HT-29 (cell line): ENCODE measurements at places on chromosomes 1 and 21.

DNA sequence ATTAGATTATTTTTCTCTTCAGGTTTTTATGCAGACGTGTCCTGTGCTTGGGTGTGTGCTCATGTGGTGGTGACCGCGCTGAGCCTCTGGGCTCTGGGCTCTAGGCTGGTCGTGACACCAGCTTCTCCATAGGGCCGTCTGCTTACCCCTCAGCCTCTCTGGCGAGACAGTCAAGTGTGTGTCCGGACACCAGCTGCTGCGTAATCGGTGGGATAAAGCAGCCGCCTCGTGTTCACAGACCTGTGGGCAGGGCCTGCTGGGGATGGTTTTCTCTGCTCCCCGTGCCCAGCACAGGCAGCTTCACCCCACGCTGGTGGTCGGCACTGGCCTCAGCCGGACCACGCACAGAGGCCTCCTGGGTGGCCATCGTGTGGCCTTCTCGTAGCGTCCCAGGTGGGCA, 33.6 kb upstream of the DIP2A start:
- DNase-seq: no peak

GRCh38 chr1:162538815-162539431, 22.6 kb upstream of the UAP1 start:
- no peak for DNase-seq

- peak; percentile 54 for DNase-seq
Observed at GRCh38 chr1:11838349-11839272, 9.0 kb downstream of the NPPA start.

DNA sequence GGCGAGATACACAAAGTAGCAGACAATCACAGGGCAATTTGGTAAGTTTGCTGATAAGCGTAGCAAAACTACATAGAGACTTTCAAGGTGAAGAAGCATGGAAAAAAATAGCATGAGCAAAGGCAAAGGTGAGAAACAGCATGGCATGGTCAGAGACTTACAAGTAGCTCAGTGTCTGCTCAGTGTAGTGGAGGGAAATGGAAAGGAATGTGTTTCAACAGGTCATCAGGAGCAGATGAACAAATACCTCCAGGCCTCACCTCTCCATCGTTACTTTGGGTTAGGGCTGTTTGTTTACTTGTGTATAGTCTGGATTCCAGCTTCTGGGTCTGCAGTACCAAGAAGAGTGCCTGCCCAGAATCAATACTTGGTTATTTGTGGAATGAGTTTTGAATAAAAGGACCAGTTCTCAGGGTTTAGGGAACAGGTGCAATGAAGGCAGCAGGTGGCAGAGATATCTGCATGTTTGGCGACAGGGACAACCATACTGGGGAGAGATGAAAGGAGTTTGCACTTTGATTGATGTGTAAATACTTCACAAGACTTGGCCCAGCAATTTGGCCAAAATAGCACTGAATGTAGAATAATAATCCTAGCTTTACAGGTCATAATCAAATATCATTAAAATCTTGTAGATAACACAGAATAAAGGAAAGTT, 97.0 kb upstream of the FGGY start:
- no peak for DNase-seq

- DNase-seq: no peak
Observed at GRCh38 chr1:165204548-165204947, 152.0 kb downstream of the LMX1A start.

- peak; percentile 74 for DNase-seq
Observed at GRCh38 chr1:185813401-185813979, 79.3 kb downstream of the HMCN1 start.

- no peak for DNase-seq
Observed at GRCh38 chr1:207814469-207814868, 62.6 kb downstream of the CD46 start.

DNA sequence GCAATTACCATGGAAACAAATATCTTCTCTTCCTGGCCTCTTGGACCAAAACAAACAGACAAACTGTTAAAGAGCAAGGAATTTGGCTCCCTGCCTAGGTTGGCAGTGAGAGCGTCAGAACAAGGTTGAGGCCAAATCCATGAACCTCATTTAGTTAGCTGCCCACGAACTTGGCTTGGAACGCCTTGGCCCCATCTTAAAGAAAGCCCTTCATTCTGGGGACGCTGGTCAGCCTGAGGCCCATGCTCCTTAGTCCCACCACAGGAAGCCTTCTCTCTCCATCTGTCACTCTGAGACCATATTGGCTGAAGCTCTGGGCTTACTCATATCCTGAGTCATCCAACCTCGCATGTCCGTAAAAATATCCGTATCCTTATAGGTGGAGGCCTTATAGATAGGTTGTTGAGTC, 62.4 kb upstream of the DIRAS3 start:
- no peak for DNase-seq

DNA sequence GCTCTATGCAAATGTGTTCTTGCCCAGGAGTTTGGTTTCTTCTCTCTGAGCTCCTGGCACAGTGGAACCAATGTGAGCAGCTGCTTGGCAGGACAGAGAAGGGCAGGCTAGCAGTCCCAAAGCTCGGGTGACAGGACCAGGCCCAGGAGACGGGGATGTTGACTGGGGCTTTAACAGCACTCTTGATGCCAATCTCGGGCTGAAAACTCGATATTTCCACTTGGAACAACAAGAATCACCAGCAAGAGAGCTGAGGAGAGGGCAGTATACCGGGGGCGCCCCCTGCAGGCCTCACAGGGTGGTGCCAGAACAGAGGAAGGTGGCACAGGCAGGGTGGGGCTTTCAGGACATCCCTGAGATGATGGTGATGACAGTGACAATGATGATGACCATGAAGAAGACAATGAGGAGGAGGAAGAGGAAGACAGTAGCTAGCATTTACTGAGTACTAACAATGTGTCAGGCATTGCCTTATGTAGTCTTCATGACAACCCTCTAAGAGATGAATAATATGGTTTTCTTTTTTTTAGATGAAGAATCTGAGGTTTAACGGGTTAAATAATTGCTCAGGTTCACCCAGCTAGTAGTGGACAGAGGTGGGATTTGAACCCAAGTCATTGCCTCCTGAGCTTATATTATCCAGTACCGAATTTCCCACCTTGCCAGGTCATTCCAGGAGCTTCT, 2.7 kb upstream of the KCNJ9 start:
- peak; percentile 46 for DNase-seq

DNA sequence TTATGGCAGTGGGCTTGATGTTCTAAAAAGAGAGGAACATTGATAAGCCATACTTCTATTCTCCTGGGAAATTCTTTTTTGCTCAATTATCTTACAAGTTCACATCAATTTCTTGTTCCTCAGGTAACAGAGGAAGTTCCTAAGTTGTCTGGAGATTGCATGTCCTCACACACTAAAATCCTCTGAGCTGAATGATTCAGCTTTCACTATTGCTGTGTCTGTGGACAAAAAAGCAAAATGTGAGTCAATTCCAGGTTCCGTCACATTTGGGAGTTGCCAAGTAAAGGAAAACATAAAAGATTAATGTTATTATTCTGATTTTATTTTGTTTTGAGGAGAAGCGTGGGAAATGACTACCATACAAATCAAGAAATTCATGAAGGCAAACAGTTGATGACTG, 316.7 kb downstream of the CHRM3 start:
- no peak for DNase-seq

GRCh38 chr1:113266788-113267187, 123.5 kb upstream of the MAGI3 start:
- no peak for DNase-seq

- no peak for DNase-seq
Observed at GRCh38 chr1:111052246-111052645, 87.6 kb downstream of the DRAM2 start.

DNA sequence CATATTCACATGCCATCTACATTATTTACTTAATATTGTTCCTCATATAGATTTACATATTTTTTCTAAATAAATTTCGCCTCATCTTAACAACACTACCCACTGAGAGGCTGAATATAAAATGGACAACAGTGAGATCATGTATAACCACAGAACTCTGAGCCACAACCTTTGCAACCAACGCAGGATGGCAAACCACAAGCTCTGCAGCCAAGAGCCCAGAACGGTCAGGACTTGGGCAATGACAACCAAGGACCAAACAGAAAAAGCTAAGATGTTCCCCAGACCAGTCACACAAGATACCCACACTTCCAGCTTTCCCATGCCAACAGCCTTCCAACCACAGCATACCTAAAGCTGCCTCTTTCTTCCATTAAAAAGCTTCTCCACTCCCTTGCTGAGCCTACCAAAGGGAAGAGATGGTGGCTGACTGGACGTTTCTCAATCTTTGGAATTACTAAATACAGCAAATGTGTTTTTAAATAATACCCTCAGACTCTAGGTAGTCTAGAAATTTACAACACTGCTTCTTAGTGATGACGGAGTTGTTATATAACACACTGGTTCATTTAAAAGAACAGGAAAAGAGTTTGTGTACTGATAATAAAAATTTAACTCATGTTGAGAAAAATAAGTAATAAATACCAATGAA, 117.9 kb downstream of the AKT3 start:
- no peak for DNase-seq

- DNase-seq: no peak
Observed at GRCh38 chr1:85571828-85572227, 8.7 kb upstream of the CCN1 start.

DNA sequence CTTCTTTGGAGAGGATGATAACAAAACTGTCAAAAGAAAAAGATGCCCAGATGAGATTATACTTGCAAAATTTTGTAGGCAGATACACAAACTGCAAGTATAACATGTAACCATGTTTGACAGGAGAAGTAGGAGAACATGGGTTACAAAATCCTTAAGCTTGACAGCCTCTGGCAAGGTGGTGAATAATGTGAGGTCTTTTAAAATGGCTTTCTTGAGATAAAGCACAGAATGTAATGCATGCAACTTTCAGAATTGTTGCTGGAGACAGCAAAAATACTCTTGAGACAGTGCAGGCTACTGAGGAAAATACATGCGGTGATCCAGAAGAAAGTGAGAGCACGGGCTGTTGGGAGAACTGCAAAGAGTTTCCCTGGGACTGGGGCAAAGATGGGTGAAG, 24.7 kb downstream of the DNAJC6 start:
- no peak for DNase-seq

- no peak for DNase-seq
Observed at GRCh38 chr1:151009674-151010345, 1.6 kb downstream of the PRUNE1 start.

DNA sequence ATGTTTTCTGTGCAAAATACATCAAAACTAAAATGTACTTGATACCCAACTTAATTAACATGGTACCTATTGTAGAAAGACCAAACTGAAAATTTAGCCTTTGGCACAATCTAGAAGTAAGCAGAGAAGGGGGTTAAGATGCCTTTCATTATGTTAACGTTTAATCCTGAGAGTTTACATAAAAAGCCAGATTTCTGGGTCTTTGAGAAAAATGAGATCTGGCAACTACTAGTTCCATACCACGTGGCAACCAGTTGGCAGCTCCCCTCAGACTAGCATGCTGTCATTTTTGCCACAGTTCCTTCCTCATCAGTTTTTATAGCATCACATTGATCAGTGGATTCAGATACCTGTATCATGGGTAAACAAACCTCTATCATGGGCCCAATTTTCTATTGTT, 1.5 kb downstream of the RO60 start:
- DNase-seq: peak; percentile 7

GRCh38 chr1:203207751-203208150, 21.2 kb upstream of the CHI3L1 start:
- no peak for DNase-seq

DNA sequence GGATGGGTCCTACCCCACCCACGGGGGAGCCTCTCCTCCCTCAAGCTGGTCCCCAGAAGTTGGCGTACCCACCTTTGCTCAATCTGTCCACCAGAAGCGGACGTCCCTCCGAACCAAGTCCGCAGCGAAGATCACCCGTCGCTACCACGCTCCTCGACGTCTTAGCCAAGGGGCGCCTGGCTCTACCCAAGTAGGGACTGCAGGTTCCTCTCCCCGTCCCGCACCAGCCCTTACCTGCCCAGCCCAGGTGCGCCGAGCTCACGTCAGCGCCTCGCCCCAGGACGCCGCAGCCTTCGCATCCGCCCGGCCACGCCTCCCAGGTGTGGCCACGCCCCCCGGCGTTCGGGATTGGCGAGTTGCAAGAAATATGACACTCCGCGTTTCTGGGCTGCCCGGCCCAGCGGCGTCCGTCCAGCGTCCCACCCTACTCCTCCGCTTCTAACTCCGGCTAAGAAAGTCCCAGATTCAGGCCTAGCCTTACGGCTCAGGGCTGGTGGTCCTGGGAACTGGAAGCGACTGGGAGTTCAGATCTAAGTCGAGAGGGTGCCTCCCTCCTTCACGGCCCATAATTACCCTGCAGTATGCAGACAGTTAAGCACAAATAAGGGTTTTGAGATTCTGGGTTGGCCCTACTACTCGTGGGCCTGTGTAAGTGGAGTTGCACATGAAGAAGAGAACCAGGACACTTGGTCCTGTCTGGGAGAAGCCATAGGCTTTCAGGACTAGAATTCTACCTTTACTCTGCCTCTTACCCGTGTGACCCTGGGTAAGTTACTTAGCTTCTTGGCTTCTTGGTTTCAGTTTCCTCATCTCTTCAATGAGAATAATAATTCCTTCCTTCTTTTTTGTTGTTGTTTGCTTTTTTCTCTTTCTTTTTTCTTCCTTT, at the start of gene IRF6:
Gene IRF6 (minus strand): TSS at position 268 of the 886 bp plus-strand sequence. CDS start 4,729 bp downstream, outside the sequence.
- DNase-seq: peak; percentile 97

- DNase-seq: no peak
Observed at GRCh38 chr21:44018813-44019567, 6.9 kb downstream of the TRAPPC10 start.

- no peak for DNase-seq
Observed at GRCh38 chr1:150237746-150238145, 1.8 kb upstream of the ANP32E start.

GRCh38 chr1:83103341-83103740, 895.6 kb downstream of the TTLL7 start:
- DNase-seq: no peak

- peak; percentile 26 for DNase-seq
Observed at GRCh38 chr1:180563026-180563827, 4.5 kb downstream of the OVAAL start.

DNA sequence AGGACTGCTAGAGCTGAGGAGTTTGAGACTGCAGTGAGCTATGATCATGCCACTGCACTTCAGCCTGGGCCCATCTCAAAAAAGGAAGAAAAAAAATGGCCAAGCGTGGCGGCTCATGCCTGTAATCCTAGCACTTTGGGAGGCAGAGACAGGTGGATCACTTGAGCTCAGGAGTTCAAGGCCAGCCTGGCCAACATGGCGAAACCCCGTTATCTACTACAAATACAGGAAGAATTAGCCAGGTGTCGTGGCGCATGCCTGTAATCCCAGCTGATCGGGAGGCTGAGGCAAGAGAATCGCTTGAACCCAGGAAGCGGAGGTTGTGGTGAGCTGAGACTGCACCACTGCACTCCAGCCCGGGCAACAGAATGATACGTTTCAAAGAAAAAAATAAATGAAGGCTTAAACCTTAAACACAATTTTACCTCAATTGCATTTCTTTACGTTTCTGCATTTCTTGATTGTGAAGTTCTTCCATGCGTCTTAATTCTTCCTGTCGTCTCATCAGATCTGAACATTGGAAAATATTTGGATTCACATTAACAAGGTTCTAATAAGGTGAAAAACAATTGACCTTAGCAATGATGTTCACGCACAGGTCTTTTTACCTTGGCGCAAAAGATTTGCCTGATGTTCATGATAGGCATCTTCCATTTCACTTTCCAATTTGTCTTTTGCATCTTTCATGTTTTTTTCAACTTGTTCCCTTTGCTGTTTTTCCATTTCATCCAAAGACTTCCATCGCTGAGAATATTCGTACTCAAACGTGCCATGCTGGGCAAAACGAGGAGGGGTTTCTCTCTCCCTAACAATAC, 4.2 kb downstream of the SFPQ start:
- DNase-seq: no peak

GRCh38 chr1:33797849-33798248, 66.0 kb upstream of the HMGB4 start:
- DNase-seq: no peak
